ENCODE measurements at places on chromosomes 12 and 14. TPM values are rescaled to one million over a fixed set of nuclear protein-coding genes. Genes with fewer than 3 reads are reported as not detected.

The MYBPC1 gene
- 0.06 TPM for total RNA-seq

The SMIM41 gene
- not detected for total RNA-seq

The ESPL1 gene
- 24.6 TPM for total RNA-seq

The SIX4 gene
- 4.8 TPM for total RNA-seq

The COCH gene
- total RNA-seq, result 2.2 TPM

The ADAM21 gene
- total RNA-seq, result not detected

The CLEC2B gene
- 4.7 TPM for total RNA-seq

The ABCC9 gene
- total RNA-seq, result not detected

DNA sequence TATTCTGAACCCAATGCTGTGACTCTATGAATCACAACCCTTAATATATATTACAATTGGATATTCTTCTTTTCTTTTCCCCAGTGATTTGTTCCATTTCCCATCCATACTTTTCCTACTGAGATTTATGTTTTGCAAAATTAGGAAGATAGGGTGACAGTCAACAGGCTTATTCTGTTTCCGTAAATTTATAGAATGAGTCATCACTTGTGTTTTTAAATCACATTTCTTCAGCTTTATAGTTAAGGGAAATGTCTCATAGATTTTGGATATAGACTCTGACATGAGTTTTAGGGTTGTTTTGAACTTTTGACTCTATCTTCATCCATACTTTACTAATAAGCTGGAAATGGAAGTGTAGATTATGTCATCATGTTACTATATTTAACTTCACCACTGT lies 661.6 kb upstream of the FBXO33 start:
- DNase-seq, result no peak

DNA sequence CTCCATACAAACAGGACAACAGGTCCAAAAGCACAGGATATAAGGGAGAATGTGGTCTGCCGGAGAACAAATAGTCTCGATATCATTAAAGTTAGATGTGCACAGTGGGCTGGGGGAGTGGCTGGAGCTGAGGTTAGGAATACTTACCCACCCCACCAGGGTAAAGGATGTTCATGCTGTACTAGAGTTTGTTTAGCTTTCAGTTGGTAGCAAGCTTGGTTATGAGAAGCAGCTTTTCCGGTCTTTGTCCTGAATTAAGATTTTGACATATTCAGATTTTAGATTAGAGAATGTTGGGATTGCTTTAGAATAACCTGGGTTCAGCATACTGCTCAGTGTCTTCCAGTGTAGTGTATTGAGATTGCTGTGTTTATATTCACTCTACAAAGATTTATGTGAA lies 16.7 kb downstream of the RASSF8 start:
- no peak for DNase-seq

- no peak for DNase-seq
Observed at GRCh38 chr12:29492891-29493290, 4.6 kb downstream of the OVCH1 start.

GRCh38 chr14:74302152-74302628 lies 544 bp downstream of the ABCD4 start:
- DNase-seq, result peak; percentile 42

GRCh38 chr14:49545071-49545470 lies 41.1 kb downstream of the RPS29 start:
- no peak for DNase-seq

DNA sequence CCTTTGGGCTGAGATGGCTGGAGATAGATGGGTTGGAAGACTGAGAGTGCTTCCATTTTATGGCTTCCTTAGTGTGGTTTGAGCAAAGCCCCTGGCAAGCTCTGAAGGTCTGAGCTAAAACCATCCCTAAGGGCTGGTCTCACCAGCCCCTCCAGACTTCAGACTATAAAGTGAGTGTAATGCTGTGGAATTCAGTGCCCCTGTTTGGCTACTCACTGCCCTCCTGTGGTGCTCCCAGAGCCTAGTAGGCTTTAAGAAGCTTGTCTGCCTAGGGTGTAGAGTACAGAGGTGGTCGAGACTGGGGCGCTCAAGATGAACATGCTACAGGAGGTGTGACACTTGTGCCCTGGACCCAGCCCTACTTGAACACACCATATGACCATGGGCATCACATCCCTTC lies 246.7 kb upstream of the FKBP4 start:
- no peak for DNase-seq

GRCh38 chr12:90999527-90999926 lies 5.2 kb downstream of the EPYC start:
- DNase-seq, result no peak

- DNase-seq, result peak; percentile 6
Observed at GRCh38 chr12:10304161-10304574, 3.5 kb upstream of the KLRD1 start.

DNA sequence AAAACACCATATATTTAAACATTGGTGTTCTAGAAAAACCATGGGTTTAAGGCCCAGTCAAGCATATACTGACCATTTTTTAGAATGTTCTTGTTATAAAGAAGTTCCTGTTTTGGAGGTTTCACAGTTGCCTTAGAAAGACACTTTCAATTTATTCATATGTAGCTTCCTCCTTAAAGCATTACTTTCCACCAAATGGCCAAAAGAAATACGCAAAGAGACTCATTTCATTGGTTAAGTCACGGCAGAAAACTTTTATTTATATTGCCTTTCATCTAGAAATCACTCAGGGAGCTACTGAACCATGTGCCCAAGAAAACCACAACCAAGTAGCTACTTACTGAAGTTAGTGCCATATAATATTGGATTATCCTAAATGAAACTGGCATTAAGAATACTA lies 40.0 kb downstream of the MYBPC1 start:
- DNase-seq, result peak; percentile 0

GRCh38 chr12:132204793-132205270 lies 60.6 kb downstream of the NOC4L start:
- DNase-seq, result no peak

- no peak for DNase-seq
Observed at GRCh38 chr12:107221913-107222312, 128.6 kb upstream of the CRY1 start.

DNA sequence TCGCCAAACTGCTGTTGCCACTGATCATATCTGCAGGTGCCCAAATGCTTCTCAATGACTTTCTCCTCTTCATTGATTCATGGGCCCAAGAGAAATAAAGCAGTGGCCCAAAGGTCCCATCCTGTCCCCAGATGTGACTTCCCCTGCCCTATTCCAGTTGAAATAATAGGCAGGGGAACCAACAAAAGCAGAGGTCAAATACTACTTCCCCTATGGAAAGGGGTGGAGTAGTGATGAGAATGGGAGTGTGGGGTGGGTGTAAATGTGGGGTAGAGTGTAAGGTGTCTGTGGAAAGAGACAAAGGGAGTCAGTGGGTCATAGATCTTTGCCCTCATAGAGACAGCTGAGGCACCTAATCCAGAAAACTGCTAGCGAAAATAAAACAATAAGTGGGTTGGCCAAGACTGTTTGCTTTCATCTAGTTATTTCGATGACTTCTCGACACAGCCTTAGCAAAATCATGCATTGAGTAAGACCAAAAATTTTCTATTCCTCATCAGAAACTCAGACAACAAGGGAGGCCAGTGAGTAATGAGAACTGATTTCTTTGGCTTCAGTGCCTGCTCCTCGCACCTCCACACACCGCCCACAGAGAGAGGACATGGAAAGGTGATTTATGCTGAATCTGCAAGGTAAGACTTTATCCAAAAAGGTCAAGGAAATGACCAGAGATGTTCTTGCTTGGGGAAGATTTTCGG lies 10.9 kb upstream of the IL22 start:
- no peak for DNase-seq

- DNase-seq, result no peak
Observed at GRCh38 chr14:23590198-23590597, 11.6 kb upstream of the JPH4 start.

GRCh38 chr12:21648378-21648777 lies 9.3 kb downstream of the LDHB start:
- no peak for DNase-seq

GRCh38 chr12:122523280-122523679 lies 3.5 kb downstream of the RSRC2 start:
- DNase-seq, result no peak

GRCh38 chr14:31292937-31293616 lies 85.5 kb upstream of the HECTD1 start:
- no peak for DNase-seq

DNA sequence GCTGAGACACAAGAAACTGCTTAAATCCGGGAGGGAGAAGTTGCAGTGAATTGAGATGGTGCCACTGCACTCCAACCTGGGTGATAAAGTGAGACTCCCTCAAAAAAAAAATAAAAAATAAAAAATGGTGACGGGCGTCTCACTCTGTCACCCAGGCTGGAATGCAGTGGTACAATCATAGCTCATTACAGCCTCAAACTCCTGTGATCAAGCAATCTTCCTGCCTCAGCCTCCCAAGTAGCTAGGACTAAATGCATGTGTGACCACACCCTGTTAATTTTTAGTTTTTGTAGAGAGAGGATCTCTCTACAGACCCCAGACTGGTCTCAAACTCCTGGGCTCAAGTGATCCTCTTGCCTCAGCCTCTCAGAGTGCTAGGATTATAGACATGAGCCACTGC lies 9.1 kb downstream of the SNX6 start:
- no peak for DNase-seq

DNA sequence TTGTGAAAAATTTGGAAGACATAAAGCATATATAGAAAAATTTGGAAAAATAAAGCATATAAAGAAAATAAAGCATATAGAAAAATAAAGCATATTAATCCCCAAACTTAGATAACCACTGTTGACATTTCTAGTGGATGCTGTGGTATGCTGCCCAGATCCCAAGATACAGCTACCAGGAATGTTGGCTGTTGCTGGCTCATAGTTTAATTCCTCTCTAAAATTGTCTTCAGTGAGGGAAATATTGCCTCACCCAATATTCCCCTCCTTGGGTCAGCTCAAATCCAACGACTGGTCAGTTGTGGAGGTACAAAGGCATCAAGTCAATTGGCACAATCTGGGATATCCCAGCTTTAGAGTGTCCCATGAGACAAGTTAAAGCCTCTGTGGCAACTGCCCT lies 10.1 kb upstream of the KICS2 start:
- no peak for DNase-seq

GRCh38 chr12:14612898-14613445 lies 45.3 kb upstream of the PLBD1 start:
- no peak for DNase-seq
